ENCODE measurements at places on chromosomes 1 and 21.

GRCh38 chr1:72137656-72138055 is 144.7 kb downstream of the NEGR1 start:
- no peak for DNase-seq

GRCh38 chr1:214864896-214865688 is 217.4 kb upstream of the KCNK2 start:
- DNase-seq = peak; percentile 31

DNA sequence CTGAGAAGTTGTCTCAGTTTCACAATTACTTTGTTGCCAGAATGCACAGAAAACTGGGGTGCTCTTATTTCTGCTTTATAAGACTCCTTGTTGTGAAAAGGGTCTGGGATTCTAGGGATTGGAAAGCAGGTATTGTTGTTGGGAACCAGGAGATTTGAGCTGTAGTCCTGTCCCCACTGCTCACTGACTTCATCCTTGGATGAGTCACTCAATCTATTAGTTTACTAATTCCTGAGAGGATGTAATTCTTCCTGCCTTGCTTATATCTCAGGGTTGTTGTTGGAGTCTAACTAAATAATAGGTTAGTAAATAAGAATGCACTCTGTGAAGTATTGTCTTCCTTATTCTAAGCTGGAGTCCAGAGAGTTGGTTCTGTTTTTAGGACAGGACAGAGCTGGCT is 172.5 kb upstream of the GALNT2 start:
- DNase-seq = no peak

DNA sequence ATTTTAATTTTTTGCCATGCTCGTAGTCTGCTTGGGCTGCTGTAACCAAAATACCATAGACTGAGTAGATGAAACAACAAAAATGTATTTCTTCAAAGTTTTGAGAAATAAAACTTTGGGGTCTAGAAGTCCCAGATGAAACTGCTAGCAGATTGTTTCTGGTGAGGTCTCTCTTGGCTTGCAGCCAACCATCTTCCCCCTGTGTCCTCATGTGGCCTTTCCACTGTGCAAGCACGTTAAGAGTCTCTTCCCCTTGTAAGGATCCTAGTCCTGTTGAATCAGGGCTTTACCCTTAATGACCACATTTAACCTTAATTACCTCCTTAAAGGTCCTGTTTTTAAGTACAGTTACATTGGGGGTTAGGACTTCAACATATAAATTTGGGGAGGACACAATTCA is 86.6 kb downstream of the PTBP2 start:
- DNase-seq = no peak

DNA sequence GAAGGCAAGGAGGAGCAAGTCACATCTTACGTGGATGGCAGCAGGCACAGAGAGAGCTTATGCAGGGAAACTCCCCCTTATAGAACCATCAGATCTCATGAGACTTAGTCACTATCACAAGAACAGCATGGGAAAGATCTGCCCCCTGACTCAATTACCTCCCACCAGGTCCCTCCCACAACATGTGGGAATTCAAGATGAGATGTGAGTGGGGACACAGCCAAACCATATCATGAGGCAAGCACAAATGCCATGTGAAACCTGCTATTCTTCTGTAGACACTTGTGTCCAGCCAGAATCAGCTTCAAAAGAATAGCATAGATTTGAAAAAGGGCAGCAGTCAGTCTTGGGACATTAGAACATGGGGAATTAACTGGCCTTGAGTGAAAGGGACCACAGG is 32.2 kb upstream of the UBE2U start:
- no peak for DNase-seq

GRCh38 chr1:47689894-47690293 is 252.1 kb downstream of the FOXD2 start:
- DNase-seq = no peak

GRCh38 chr1:172895761-172896160 is 155.0 kb downstream of the TNFSF18 start:
- DNase-seq = no peak

DNA sequence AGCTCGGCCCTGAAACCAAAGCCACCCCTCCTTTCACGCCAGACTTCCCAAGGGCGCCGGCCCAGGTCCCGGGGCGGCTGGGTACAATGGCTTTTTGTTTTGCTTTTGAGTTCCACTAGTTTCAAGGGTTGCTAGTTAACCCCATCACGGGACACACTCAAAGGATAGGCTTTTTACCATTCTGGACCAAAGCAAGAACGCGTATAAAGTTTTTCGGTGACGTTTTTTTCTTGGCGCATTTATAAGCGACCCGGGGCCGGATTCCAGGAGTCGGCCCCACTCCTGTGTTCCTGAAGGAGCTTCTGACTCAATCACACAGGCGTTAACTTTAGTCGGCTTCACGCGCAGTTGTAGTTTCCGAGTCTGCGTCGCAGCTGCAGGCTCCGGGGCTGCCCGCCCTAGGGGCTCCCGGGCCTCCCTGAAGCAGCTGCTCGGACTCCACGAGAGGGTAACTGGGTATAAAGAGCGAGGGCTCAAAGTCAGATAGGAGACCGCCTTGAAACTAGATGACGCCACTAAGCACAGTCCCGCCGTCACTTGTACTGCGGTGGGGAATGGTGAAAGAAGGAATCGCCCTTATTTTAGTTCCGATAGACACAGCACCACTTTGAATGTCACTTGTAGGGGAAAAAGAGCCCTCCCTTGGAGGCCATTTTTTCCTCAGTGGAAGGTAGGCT is 707 bp upstream of the KLHL21 start:
- no peak for DNase-seq

- no peak for DNase-seq
Observed at GRCh38 chr1:23561076-23561812, 1.9 kb upstream of the ID3 start.

GRCh38 chr1:27527890-27528817 is 38.2 kb upstream of the WASF2 start:
- DNase-seq = no peak

GRCh38 chr1:227886503-227886961 is 61.2 kb downstream of the WNT9A start:
- no peak for DNase-seq

- no peak for DNase-seq
Observed at GRCh38 chr1:240935920-240936319, 324.0 kb upstream of the GREM2 start.

- no peak for DNase-seq
Observed at GRCh38 chr1:150706091-150706490, 9.1 kb upstream of the GOLPH3L start.

- DNase-seq = no peak
Observed at GRCh38 chr1:95118710-95119109, 1.6 kb downstream of the TLCD4 start.

DNA sequence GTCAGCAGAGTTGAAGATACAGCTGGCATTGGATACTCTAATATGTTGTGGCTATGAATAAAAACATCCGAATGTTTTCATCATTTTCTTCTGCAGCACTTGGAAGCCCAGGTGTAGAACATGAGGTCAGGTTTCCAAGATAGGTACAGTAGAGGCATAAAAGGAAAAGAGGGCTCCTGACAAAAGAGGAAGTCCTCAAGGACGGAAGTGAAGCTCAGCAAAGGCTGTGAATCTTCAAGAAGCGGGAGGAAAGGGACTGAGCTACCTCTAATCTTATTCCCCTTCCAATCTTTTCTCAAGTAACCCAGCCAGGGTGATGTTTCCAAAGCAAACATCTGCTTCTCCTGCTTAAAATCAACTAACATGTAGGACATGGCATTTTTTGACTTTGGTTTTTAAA is 4.4 kb upstream of the PIK3C2B start:
- no peak for DNase-seq

DNA sequence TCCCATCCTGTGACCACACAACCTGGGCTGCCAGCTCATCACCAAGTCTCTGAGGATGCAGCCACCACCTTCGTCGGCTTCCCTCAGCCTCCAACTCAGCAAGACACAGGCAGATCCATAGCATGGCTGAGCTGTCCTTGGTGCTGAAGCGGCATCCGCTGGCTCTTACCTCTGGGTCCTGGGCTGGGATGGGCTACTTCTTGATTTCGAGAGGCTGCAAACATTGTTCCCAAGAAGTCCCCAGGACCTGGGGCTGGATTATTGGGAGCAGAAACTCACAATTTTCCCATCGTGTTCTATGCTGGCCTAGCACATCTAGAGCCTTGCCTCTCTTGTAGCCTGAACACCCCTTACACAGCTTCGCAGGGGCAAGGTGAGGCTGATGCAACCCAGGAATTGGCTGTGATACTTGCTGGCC is 24.9 kb upstream of the C1QA start:
- DNase-seq = peak; percentile 3
